T-cell (primary cell): ENCODE measurements at places on chromosomes 13 and 19. TPM values are rescaled to one million over a fixed set of nuclear protein-coding genes. Genes with fewer than 3 reads are reported as not detected.

DNA sequence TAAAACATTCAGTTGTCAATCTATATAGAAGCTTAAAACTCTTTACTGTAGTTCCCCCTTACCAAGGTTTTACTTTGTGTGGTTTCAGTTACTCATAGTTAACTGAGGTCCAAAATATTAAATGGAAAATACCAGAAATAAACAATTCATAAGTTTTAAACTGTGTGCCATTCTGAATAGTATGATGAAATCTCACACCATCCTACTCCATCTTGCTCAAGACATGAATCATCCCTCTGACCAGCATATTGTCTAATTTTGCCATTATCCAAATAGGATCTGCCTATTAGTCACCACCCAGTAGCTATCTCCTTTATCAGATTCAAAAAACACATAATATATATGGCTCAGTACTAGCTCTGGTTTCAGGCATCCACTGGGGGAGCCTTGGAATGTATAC is 22.4 kb downstream of the ZNF571 start:
- DNase-seq: no peak
- no peaks in the 10 kb centered on the region for H3K27me3 ChIP-seq
- no peaks in the 10 kb centered on the region for H3K36me3 ChIP-seq
- H3K27ac ChIP-seq: no peak overlapping the region
- no peak overlapping the region for H3K4me3 ChIP-seq

- H3K36me3 ChIP-seq: no peaks in the 10 kb centered on the region
- peak; percentile 3 for DNase-seq
- no peak overlapping the region for H3K27ac ChIP-seq
These were observed 2.5 kb downstream of the ATP4B start for GRCh38 chr13:113655346-113656002.

- no peak overlapping the region for H3K4me3 ChIP-seq
- no peaks in the 10 kb centered on the region for H3K27me3 ChIP-seq
- H3K4me1 ChIP-seq: peaks cover 54% of the 10 kb centered on the region
- peaks cover 47% of the 10 kb centered on the region for H3K36me3 ChIP-seq
- DNase-seq: no peak
These were observed 2.7 kb upstream of the FAM174C start for GRCh38 chr19:1272423-1273262.

DNA sequence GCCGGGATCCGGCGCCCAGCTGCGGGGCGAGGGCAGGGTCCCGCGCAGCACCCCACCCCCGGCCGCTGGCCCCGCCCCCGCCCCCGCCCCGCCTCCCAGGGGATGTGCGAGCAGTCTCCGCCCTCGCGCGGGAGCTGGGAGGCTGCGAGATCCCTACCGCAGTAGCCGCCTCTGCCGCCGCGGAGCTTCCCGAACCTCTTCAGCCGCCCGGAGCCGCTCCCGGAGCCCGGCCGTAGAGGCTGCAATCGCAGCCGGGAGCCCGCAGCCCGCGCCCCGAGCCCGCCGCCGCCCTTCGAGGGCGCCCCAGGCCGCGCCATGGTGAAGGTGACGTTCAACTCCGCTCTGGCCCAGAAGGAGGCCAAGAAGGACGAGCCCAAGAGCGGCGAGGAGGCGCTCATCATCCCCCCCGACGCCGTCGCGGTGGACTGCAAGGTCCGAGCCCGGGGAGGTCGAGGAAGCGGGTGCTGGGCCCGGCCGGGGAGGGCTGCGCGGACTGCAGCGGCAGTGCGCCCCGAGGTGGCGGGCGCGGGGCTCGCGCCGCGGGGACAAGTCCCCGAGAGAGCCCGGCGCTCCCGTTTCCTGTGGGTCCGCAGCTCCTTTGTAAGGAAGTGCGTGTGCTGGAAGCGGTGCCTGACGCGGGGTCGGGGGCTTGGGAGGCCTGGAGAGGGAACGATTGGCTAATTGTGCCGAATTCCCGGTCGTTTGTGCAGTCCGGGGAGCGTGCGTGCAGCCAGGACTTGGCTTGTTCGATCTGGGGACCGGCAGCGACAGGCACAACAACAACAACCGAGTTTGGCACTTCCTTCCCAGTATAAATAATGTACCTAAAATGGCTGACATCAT is at the start of gene ITM2B:
ITM2B (plus strand) TSS at position 161 of the 843 bp plus-strand sequence; CDS start at position 316, 155 bp downstream.
- H3K27ac ChIP-seq: peak within 1 kb of the TSS; percentile 85
- peak within 1 kb of the TSS; percentile 100 for H3K4me3 ChIP-seq
- no peaks in the 10 kb centered on the region for H3K36me3 ChIP-seq
- H3K27me3 ChIP-seq: no peaks in the 10 kb centered on the region

DNA sequence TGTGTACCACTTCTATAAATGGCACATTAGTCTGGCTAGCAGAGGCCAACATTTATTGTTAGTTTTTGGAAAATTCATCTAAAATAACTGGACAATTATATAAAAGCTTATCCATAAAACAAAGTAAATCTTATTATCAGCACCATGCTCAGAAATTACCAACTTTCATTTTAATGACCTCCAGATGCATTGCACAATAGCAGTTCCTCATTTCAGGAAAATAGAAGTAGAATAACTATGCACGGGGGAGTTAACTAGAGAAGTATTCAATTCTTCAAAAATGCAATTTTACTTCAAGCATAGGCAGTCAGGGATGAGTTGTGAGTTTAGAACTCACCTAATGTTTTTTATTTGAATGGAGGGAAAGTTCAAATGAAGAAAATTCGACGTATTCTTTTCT is 1023.5 kb downstream of the PCDH17 start:
- no peak overlapping the region for H3K27ac ChIP-seq
- H3K4me1 ChIP-seq: no peaks in the 10 kb centered on the region
- no peaks in the 10 kb centered on the region for H3K27me3 ChIP-seq
- H3K4me3 ChIP-seq: no peak overlapping the region

DNA sequence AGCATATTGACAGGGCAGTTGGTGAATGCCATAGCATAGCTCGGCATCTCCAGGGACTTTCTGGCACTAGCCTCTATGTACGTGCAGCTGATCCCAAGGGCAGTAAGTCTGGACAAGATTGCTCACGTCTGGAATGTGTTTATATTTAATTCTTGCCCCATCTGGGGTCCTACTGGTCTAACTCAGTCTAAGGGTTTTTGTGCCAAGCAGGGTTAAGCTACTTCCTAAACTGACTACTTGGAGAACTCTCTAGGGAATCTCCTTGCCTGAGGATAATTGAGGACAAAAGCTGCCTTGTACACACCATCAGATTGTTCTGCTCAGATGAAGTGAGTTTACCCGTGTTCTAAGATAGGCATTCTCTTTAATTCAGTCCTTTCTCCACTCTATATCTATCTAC is 358.1 kb downstream of the MYO16 start:
- no peaks in the 10 kb centered on the region for H3K4me1 ChIP-seq
- no peak for DNase-seq
- no peaks in the 10 kb centered on the region for H3K36me3 ChIP-seq
- H3K4me3 ChIP-seq: no peak overlapping the region

DNA sequence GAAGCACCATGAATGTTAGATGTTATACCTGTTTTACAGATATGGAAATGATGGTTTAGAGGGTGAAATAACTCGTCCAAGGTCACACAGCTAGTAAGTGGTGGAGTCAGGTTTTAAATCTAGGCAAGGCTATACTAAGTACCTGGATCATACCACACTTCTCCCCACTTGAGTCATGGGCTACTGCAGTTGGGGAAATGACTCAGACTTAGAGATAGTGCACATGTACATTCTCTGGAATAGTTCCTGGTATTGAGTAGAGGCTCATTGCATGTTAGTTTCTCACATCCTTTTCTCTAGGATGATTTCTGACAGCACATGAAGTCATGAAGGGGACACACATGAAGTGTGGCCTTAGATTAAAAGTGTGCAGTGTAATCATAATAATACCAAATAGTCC is 76.2 kb upstream of the TNFSF11 start:
- no peaks in the 10 kb centered on the region for H3K36me3 ChIP-seq
- no peak overlapping the region for H3K27ac ChIP-seq
- H3K4me1 ChIP-seq: no peaks in the 10 kb centered on the region
- H3K4me3 ChIP-seq: no peak overlapping the region
- H3K27me3 ChIP-seq: no peaks in the 10 kb centered on the region

GRCh38 chr13:112095354-112095753 is 28.4 kb downstream of the SOX1 start:
- no peaks in the 10 kb centered on the region for H3K4me1 ChIP-seq
- H3K4me3 ChIP-seq: no peak overlapping the region
- H3K27ac ChIP-seq: no peak overlapping the region
- peaks cover 7% of the 10 kb centered on the region for H3K27me3 ChIP-seq
- DNase-seq: no peak
- no peaks in the 10 kb centered on the region for H3K36me3 ChIP-seq

MBD3L3 gene
- not detected for total RNA-seq

PTGER1 gene
- total RNA-seq: not detected

CASP14 gene
- not detected for total RNA-seq

ZNF578 gene
- 0.91 TPM for total RNA-seq

TGFBR3L gene
- total RNA-seq: 0.89 TPM

OSCAR gene
- total RNA-seq: 0.53 TPM

SSC5D gene
- 1.1 TPM for total RNA-seq
